Naive B cell (primary cell): ENCODE measurements at places on chromosomes 2 and 18. TPM values are rescaled to one million over a fixed set of nuclear protein-coding genes. Genes with fewer than 3 reads are reported as not detected.

GPC1 gene
- polyA plus RNA-seq, result not detected

- no peak overlapping the region for H3K4me3 ChIP-seq
- no peaks in the 10 kb centered on the region for H3K27me3 ChIP-seq
- H3K27ac ChIP-seq, result no peak overlapping the region
- H3K4me1 ChIP-seq, result no peaks in the 10 kb centered on the region
Measured at GRCh38 chr2:156037482-156037881, 295.0 kb downstream of the NR4A2 start.

TUBB8B gene
- polyA plus RNA-seq, result not detected

DNA sequence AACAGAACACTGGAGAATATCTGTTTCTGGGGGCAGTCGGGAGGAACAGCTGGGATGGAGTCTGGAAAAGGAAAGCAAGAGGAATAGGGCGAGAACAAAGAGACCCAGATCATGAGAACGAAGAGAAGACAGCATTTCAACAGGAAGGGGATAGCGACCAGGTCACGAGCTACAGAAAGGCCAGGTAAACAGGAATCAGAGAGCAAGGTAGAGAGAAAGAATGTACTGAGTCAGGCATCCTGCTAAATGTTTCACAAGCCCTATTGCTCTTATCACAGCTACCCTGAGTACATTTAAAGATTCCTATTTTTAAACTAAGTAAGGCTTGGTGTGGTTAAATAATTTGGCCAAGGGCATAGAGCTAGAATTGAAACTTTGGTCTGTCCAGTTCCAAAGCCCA lies 254.9 kb upstream of the RAB12 start:
- no peak for DNase-seq
- H3K27me3 ChIP-seq, result peaks cover 9% of the 10 kb centered on the region
- H3K36me3 ChIP-seq, result no peaks in the 10 kb centered on the region
- no peak overlapping the region for H3K27ac ChIP-seq
- no peaks in the 10 kb centered on the region for H3K4me1 ChIP-seq
- no peak overlapping the region for H3K4me3 ChIP-seq

TEKT4 gene
- polyA plus RNA-seq, result not detected

RBKS gene
- polyA plus RNA-seq, result 5.3 TPM

DNA sequence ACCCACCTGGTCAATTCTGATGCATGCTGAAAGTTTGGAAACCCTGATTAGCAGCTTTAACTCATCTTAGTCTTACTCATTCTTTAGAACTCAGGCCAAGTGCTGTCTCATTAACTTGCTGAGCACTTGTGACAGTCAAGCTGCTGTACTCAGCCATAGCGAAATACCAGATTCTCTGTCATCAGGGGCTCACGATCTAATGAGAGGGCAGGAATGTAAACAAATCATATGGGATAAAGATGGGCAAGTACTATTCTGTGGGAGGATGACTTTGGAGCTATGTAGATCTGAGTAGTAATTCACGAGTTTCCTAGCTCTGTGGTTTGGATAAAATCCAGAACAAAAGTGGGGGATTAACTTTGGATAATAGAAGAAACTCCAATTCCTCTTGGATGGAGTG lies 376.6 kb downstream of the HRH4 start:
- no peaks in the 10 kb centered on the region for H3K4me1 ChIP-seq
- no peak overlapping the region for H3K27ac ChIP-seq
- H3K27me3 ChIP-seq, result peaks cover 21% of the 10 kb centered on the region
- H3K36me3 ChIP-seq, result no peaks in the 10 kb centered on the region
- no peak for DNase-seq
